ENCODE measurements at places on chromosomes 1 and 21.

- no peak for DNase-seq
These were observed 5.7 kb upstream of the NHLH1 start for GRCh38 chr1:160361199-160361598.

- DNase-seq: peak; percentile 6
These were observed 141.3 kb downstream of the SPATA46 start for GRCh38 chr1:162235241-162235800.

DNA sequence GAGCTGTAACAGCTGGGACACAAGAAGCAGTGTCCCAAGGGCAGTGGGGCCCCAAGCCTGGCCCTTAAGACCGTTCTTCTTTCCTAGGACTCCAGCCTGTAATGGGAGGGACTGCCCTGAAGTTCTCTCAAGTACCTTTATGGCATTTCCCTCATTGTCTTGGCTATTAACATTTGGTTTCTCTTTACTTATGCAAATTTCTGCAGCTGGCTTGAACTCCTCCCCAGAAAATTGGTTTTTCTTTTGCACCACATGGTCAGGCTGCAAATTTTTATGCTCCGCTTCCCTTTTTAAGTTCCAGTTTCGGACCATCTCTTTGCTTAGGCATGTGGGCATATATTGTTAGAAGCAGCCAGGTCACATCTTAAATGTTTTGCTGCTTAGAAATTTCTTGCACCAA, 3.1 kb upstream of the MROH9 start:
- no peak for DNase-seq

GRCh38 chr1:32394141-32394889, at the start of gene BSDC1:
TSS of gene BSDC1 (minus strand) at chr1:32394441. CDS start at chr1:32394414, 27 bp downstream.
- DNase-seq: peak; percentile 98

- DNase-seq: peak; percentile 46
These were observed 54.5 kb downstream of the C8B start for GRCh38 chr1:56911098-56911938.

DNA sequence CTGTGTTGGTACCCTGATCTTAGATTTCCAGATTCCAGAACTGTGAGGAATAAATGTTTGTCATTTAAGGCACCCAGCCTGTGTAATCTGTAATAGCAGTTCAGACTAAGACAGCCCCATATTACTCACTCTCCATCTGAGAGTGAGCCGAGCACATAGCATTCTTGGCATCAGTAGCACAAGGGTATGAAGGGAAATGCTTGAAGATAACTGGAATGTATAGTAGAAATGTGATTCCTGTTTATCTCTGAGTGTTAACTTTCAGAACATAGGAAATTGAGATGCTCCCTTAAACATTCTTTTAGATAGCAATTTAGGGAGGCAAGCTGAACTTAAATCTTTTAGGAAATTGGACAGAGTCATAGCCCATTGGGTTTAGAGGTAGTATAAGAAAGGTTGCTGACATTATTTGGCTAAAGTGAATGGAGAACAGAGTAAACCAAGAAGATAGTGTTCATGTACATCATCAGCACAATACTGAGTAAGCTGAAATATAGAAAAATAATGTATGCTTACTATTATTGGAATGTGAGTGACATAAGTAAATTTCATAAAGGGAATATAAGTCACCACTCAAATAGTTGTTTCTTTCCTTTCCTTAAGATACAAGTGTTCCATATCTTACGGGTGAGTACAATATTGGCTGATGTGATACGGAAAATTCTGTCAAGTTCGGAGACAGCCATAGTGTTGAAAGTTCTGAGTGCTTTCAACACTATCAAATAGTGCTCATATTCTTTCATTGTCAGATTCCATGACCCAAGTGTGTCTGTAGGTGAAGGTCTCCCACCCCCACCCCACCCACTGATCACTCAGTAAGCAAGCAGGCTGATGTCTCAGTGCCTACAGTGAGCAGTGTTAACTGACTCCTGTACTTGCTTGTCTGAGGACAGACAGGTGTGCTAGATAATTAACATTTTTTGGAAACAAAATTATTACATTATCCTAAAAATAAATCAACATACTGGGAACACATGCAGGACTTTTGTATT, 73.7 kb downstream of the LRRC8D start:
- DNase-seq: peak; percentile 58

DNA sequence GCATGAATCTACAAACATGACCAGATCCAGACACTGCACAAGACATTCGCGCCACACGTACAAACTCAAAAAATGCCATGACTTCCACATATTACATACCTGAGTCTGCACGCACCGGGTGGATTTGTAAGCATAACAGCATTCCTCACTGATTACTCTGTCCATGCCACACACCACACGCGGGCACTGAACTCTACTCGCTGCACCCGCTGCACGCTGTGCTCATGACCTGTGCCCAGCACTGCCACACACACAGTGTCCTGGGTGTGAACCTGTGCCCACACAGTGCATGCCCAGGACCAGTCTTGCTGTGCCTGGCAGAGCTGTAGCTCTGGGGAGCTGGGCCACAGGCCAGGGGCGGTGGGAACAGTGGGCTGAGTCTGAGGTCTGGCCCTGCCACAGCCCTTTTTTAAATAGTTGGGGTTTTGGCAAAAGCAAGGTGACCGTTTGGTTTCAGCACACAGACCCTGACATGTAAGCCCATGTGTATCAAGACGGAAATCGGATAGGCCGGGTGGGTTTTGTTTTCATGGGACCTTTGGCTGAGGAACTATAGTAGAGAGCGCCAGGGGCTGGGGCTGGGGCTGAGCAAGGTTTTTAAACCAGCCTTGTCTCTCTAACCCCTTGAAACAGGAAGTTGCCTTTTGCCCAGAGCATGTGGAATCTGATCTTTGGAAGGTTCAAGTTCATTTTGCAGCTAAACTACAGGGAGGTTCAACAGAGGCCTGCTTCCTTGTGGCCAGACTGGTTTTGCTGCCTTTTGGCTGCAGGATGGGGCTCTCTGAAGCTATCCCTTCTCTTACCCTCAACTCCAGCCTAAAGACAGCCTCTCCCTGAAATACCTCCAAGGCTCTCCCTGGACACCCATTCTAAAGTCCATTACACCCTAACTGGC, 12.3 kb upstream of the GOLT1A start:
- DNase-seq: no peak

- DNase-seq: no peak
These were observed 459.9 kb downstream of the ADGRL2 start for GRCh38 chr1:82260666-82261065.

DNA sequence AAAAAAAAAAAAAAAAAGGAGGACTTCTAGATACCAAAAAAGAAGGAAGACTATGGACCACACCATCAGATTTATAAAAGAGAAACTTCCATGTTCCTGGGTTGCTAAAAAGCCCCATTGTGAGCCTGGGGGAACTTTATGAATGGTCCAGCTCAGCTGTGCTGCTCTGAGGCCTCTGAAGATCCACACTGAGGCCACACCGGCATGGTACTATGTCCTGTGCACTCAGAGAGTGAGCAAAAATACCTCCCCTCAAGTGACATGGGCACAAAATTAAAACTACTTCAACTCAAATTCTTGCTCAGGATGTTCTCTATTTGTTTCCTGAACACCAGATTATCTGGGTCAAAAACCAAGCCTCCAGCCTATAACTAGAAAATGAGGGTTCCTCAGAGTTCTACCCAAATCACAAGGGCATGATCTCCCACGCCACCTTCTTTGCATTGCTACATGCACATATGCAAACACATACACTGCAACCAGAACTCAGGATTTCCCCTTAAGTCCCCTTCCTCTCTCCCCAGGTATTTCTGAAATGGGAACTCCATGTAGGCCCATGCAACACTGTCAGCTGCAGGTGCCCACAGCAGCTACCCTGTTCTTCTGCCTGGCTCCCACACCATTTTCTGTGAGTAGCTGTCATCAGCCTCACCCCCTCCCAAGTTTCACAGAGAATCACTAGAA, 94.4 kb downstream of the SH3GLB1 start:
- DNase-seq: no peak

DNA sequence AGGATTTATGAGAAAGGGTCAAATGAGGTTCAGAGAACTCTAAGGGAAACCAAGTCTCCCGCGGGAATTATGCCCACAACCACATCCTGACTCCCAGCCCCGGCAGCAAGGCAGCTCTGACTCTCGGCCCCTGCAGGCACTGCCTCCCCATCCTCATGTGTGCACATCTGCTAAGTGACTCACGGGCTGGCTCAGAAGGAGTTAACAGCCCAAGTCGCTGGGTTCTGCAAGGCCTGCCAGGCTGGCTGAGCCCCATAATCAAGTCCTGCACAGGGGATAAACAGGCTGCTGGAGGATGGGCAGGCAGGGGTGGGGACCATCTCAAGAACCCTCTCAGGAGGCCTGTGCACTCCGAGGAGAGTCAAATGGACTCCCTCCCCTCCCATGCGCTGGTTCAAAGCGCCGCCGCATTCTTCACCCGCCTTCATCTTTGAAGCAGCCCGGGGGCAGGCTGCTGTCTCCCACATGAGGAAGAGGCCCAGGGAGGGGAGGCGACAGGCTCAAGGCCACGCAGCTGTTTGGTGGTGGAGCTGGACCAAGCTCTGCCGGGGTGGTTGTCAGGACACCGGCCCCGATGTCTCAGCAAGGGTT, 344.3 kb downstream of the MATN1 start:
- DNase-seq: peak; percentile 85

DNA sequence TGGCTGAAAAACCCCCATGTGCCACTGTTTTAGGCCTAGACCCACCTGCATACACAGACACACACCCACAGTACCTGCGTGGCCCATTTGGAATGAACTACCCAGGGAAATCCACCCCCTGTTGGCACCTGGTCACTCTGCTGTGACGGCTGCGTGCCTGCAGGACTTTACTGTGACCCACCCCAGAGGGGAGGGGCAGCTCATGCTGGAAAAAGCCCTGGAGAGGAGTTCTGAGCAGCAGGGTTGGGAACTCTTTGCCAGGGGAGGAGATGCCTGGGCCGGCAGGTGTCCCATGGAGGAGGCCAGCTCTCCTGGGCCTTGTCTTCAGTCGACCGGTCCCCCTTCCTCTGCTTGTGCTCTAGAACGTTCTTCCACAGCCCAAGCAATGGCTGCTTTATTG, 87.3 kb upstream of the CSF3R start:
- no peak for DNase-seq

- no peak for DNase-seq
These were observed 54.2 kb downstream of the IFI44 start for GRCh38 chr1:78703806-78704205.

DNA sequence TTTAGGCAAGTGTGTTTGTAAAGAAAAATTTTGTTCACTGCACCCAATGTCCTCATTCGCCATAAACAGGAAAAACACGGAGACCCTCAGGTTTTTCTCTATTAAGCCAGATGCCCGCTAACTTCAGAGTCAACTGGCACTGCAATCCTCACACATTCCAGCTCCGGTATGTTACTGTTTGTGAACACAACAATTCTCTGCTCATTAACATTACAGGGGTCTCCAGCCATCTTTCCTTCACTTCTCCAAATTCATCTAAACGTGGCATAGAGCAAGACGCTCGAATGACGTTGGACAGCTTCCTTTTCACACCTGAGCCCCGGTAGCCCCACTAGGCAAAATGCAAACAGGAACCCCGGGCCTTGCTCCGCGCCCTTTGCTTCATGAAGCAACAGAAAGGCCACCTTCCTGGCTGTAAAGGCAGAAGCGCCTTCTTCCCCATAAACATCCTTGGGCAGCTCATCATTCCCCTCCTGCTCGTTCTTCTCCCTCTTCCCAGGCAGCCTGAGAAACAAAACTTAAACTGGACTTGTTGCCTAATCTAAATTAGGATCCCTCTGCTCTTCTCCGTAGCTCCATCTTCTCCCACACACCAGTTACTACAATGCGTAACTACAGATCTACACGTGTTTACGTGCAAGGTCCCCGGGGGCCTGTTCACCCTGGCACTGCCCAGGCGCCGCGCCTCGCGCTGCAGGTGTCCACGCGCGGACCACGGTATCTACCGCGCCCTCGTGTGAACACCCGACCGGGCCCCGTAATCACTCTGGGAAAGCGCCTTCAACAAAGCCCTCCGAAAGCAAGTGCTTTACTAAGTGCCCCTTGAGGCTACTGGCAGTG, 1.2 kb downstream of the LBR start:
- no peak for DNase-seq

DNA sequence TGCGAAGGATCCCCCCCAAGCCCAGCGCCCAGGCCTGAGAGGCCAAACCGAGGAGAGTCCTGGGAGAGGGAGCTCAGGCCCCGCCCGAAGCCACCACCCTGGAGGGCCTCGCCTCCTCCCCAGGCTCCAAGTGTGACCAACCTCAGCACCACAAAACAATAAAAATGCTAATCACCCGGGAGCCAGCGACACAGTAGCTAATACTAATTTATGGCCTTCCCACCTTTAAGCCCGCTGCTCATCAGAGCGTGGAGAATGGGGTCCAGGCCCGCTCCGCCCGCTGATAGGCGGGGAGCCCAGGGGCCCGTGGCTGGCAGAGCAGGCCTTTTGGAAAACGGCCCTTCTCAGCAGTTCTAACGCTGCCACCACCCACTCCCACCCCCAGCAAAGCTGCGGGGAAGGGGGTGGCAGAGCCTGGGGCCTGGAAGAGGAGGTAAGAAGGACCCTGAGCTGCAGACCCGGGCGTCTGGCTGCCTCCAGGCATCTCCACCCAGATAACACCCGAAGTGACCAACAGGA, 20.4 kb upstream of the TAS1R2 start:
- no peak for DNase-seq

DNA sequence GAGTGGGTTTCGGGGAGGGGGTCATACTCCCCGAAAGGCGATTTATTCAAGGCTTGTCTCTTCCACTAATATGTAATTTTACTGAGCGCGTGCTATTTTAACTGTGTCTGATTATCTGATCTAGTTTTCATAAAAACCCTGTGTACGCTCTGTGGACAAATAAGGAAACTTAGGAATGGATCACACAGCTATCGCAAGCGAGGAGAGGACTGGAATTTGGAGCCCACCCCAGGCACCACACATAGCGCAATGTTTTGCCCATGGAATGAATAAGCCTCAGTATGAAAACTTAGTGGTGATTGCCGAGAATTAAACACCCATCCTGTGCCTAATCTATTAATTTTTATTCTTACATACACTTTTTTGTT, 9.8 kb upstream of the RAB42 start:
- no peak for DNase-seq

GRCh38 chr1:221783936-221784335, 42.0 kb upstream of the DUSP10 start:
- no peak for DNase-seq

- no peak for DNase-seq
These were observed 86.5 kb upstream of the KCNJ15 start for GRCh38 chr21:38170283-38170682.

DNA sequence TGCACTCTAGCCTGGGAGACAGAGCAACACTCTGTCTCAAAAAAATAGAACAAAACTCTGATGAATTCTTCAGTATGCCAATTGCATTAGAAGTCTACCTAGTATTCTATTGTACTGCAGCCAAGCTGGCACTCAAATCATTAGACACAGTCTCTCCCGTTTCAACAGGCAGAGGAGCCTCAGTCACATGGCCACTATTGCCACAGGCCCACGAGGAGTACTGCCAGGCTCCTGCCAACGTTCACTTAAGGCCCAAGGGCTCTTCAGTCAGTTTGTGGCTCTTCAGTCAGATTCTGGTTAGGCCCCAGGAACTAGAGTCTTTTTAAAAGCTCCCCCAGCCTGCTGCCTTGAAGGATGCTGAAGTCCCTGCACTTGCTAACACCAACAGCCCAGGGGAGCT, 73.4 kb downstream of the SH3BGR start:
- DNase-seq: no peak

- DNase-seq: no peak
These were observed 67.0 kb upstream of the ZRANB2 start for GRCh38 chr1:71147637-71148360.
